ENCODE measurements at places on chromosomes 1 and 21.

DNA sequence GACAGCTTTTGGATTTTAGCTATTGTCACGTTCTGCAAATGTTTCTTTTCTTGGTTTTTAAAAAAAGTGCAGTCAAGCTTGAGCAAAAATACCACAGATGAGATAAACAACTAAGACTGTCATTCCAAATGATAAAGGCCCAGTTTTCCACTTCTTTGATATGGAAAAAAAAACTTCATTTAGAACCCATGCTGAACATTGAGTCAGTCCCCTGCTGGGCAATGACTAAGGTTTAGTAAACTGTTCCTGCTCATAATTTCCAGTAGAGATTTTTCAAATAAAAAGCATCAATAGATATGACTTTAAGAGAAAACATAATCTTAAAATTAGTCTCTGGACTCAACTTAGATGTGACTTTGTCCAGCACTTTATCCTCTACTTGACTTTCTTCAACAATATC, 167.9 kb upstream of the C8B start:
- DNase-seq = peak; percentile 33

GRCh38 chr1:47465605-47466004, 27.8 kb downstream of the FOXD2 start:
- DNase-seq = no peak

DNA sequence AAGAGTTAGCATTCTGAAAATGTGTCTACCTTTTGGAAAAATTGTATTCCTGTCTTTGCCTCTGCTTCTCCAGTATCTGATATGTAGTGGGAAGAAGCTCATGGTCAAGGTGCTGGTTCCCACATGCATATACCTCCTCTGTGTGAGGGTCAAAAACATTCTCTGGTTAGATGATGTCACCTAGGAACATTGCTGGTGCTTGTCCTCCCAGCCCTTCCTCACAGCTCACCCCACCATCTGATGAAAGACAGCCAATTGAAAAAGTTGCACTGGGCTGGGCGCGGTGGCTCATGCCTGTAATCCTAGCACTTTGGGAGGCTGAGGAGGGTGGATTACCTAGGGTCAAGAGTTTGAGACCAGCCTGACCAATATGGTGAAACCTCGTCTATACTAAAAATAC, 154.4 kb downstream of the NR5A2 start:
- no peak for DNase-seq

DNA sequence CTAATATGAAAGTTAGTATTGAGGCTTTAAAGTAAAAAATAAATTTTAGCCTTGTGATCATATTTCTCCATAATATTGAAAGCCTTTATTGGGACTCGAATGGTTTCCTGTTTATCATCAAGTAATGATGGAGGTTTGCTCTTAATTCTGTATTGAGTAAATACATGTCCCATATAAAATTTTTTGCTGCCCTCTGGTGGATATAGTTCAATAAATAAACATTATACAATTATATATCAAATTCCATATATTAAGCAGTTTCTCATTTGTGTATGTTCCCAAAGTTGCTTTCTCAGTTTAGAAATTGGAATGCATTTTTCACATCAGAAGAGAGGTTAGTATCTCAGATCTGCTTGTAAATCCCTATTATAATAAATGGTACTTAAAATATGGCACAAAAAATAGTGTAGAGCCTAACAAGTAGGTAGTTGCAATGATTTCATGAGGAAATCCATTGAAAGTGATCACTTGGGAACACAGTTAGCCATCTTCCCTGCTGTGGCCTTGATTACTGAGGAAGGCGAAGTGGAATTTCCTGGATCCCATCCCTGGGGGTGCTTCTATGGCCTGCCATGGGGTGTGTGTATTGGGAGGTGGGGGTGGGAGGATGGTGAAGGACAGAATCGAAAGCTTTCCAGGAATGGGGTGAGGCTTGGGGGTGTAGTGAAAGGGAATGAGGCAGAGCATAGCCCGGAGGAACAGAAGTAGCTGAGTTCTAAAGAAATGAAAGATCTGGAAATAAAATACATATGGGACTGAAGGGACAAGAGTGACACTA, 84.1 kb upstream of the C21orf91 start:
- DNase-seq = peak; percentile 45

- DNase-seq = no peak
Measured at GRCh38 chr1:230158415-230159291, 91.6 kb downstream of the GALNT2 start.

- peak; percentile 49 for DNase-seq
Measured at GRCh38 chr21:29242201-29242600, 56.5 kb upstream of the BACH1 start.

Measured in fibroblast of upper back skin (primary cell).